Activated T-helper 1 cell treated with anti-CD3 and anti-CD28 coated beads, Interleukin-12 subunit alpha, Interleukin-12 subunit beta, Interleukin-2, Interleukin-4 antibody, amounts not matched to agents 30 ng/mL and 10 ng/mL and 1 ng/mL, durations not matched to agents 14 hours and 24 hours and 36 hours (primary cell): ENCODE measurements at places on chromosomes 12 and 14.
A peak's percentile ranks its signal among the peaks of the same experiment; 100 is the strongest.

GRCh38 chr14:26622611-26623010, 24.8 kb upstream of the NOVA1 start:
- no peaks in the 10 kb centered on the region for H3K4me1 ChIP-seq
- DNase-seq, result no peak
- no peaks in the 10 kb centered on the region for H3K36me3 ChIP-seq

- no peaks in the 10 kb centered on the region for H3K27me3 ChIP-seq
- DNase-seq, result no peak
- no peaks in the 10 kb centered on the region for H3K36me3 ChIP-seq
- no peak overlapping the region for H3K27ac ChIP-seq
- no peak overlapping the region for H3K4me3 ChIP-seq
Observed at GRCh38 chr14:103547941-103548462, 14.5 kb downstream of the BAG5 start.

DNA sequence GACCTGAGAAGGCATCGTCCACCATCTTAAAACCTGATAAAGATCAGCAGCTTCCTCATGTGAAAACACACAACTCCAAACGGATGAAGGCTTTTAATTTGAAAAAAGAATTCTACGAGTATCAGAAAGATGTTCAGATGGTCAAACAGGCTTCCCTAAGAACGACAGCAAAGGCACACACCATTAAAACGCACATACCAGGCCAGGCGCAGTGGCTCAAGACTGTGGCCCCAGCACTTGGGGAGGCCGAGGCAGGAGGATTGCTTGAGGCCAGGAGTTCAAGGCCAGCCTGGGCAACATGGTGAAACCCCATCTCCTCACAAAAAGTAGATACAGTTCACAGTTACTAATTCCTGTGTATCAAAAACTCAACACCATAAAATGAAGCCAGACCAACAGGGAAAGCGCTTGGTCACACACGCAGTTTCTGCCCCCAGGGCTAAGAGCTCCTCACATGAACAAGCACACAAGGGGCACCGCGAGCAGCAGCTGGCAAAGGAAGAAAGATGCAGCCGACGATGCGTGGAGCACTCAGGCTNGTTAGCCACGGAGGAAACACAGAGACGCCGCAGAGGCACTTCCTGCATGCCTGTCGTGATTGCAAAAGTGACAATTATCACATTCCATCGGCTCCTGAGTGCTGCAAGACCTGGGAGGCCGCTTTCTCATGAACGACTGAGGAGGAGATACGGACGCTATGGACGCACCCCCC, 78.0 kb downstream of the NOC4L start:
- no peak overlapping the region for H3K27ac ChIP-seq
- H3K4me1 ChIP-seq, result peaks cover 7% of the 10 kb centered on the region
- no peaks in the 10 kb centered on the region for H3K36me3 ChIP-seq
- H3K27me3 ChIP-seq, result peaks cover 9% of the 10 kb centered on the region
- peak; percentile 35 for DNase-seq

DNA sequence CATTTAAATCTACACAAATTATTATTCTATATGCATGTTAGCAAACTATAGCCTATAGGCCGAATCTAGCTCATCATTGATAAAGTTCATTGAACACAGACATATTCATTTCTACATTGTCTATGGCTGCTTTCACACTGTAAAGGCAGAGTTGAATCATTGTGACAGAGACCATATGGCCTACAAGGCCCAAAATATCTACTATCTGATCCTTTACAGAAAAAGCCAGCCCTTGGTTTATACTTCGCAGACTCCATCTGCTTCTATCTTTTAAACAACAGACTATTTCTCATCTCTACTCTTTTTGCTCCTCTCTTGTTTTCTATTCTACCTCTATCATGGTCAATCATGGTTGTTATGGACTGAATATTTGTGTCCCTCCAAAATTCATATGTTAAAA, 190.7 kb downstream of the EXOC5 start:
- H3K27me3 ChIP-seq, result peaks cover 20% of the 10 kb centered on the region
- DNase-seq, result no peak
- H3K27ac ChIP-seq, result no peak overlapping the region
- H3K36me3 ChIP-seq, result no peaks in the 10 kb centered on the region
- H3K4me1 ChIP-seq, result no peaks in the 10 kb centered on the region

- no peaks in the 10 kb centered on the region for H3K36me3 ChIP-seq
- no peak overlapping the region for H3K27ac ChIP-seq
- H3K4me1 ChIP-seq, result no peaks in the 10 kb centered on the region
- H3K27me3 ChIP-seq, result no peaks in the 10 kb centered on the region
- no peak overlapping the region for H3K4me3 ChIP-seq
Observed at GRCh38 chr14:21275261-21275858, 4.5 kb upstream of the RPGRIP1 start.

DNA sequence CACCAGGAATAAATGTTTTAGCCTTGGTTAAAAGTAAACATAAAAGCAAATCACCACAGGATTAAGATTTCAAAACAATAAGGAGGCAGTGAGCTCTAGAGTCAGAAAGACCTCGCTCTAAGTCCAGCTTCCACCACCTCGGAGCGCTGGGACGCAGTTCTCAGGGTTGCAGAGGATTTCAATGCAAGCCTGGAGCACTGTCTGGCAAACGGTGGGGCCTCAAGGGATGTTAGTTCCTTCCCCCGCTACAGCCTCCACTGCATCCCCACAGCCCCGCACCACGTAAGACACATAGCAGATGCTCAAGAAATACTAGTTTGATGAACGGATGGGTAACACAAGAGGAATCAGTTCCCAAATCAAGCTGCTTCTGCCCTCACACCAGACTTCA, 39.3 kb upstream of the TMCC3 start:
- no peaks in the 10 kb centered on the region for H3K27me3 ChIP-seq
- no peak for DNase-seq
- H3K36me3 ChIP-seq, result no peaks in the 10 kb centered on the region
- H3K4me1 ChIP-seq, result no peaks in the 10 kb centered on the region

- H3K27me3 ChIP-seq, result no peaks in the 10 kb centered on the region
- no peaks in the 10 kb centered on the region for H3K36me3 ChIP-seq
- no peaks in the 10 kb centered on the region for H3K4me1 ChIP-seq
- DNase-seq, result no peak
- no peak overlapping the region for H3K27ac ChIP-seq
Observed at GRCh38 chr12:24039113-24039525, 89.6 kb upstream of the SOX5 start.

DNA sequence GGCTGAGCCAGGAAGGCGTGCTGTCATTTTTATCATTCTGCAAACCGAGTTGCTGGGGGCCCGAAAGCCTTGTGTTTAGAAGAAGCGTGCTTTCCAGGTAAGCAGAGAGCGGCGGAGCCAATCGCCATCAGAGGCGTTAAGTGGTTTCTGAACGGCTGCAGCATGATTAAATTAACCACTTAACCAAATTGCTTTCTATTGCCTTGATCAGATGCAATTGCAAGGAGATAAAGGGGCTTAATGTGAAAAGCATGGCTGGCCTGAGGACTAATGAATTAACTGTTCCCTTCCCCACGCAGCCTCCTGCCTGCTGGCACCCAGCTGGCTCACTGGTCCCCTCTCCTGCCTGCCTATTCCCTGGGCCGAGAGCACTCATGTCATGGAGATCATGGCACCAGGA, 36.6 kb upstream of the CHGA start:
- no peaks in the 10 kb centered on the region for H3K36me3 ChIP-seq
- H3K27ac ChIP-seq, result no peak overlapping the region
- no peak for DNase-seq
- H3K27me3 ChIP-seq, result peaks cover 5% of the 10 kb centered on the region
- H3K4me3 ChIP-seq, result no peak overlapping the region

- H3K36me3 ChIP-seq, result no peaks in the 10 kb centered on the region
- H3K4me1 ChIP-seq, result no peaks in the 10 kb centered on the region
- H3K4me3 ChIP-seq, result no peak overlapping the region
- H3K27me3 ChIP-seq, result peaks cover 5% of the 10 kb centered on the region
- H3K27ac ChIP-seq, result no peak overlapping the region
- DNase-seq, result no peak
Observed at GRCh38 chr14:104470588-104470987, 109.0 kb upstream of the C14orf180 start.

GRCh38 chr12:12506496-12506890, 56.2 kb downstream of the DUSP16 start:
- peak overlapping the region; percentile 63 for H3K4me3 ChIP-seq
- H3K27ac ChIP-seq, result peak overlapping the region; percentile 93
- H3K27me3 ChIP-seq, result no peaks in the 10 kb centered on the region
- H3K36me3 ChIP-seq, result peaks cover 35% of the 10 kb centered on the region

GRCh38 chr12:52307836-52308805, 13.1 kb downstream of the KRT83 start:
- no peak overlapping the region for H3K27ac ChIP-seq
- peaks cover 6% of the 10 kb centered on the region for H3K36me3 ChIP-seq

- H3K27ac ChIP-seq, result no peak overlapping the region
- no peak overlapping the region for H3K4me3 ChIP-seq
- H3K27me3 ChIP-seq, result peaks cover 3% of the 10 kb centered on the region
- no peaks in the 10 kb centered on the region for H3K4me1 ChIP-seq
- no peak for DNase-seq
Observed at GRCh38 chr14:24982472-24983155, 67.3 kb downstream of the STXBP6 start.

GRCh38 chr12:128727461-128727860, 96.3 kb downstream of the SLC15A4 start:
- H3K4me3 ChIP-seq, result no peak overlapping the region
- H3K4me1 ChIP-seq, result no peaks in the 10 kb centered on the region
- DNase-seq, result no peak
- no peaks in the 10 kb centered on the region for H3K36me3 ChIP-seq
- peaks cover 2% of the 10 kb centered on the region for H3K27me3 ChIP-seq

- H3K4me3 ChIP-seq, result no peak overlapping the region
- H3K27ac ChIP-seq, result no peak overlapping the region
- H3K27me3 ChIP-seq, result peaks cover 23% of the 10 kb centered on the region
- DNase-seq, result no peak
- no peaks in the 10 kb centered on the region for H3K4me1 ChIP-seq
Observed at GRCh38 chr14:101426466-101426865, 134.8 kb upstream of the DIO3 start.

- H3K36me3 ChIP-seq, result peaks cover 22% of the 10 kb centered on the region
- peaks cover 36% of the 10 kb centered on the region for H3K27me3 ChIP-seq
- DNase-seq, result no peak
- H3K4me1 ChIP-seq, result peaks cover 55% of the 10 kb centered on the region
- H3K4me3 ChIP-seq, result peak overlapping the region; percentile 80
Observed at GRCh38 chr14:33949411-33949893, 1.4 kb downstream of the EGLN3 start.

- peaks cover 21% of the 10 kb centered on the region for H3K36me3 ChIP-seq
- H3K27ac ChIP-seq, result peak overlapping the region; percentile 85
- peak overlapping the region; percentile 86 for H3K4me3 ChIP-seq
- peaks cover 39% of the 10 kb centered on the region for H3K4me1 ChIP-seq
- DNase-seq, result no peak
- no peaks in the 10 kb centered on the region for H3K27me3 ChIP-seq
Observed at GRCh38 chr12:42097971-42098370, 46.7 kb downstream of the GXYLT1 start.

- H3K4me1 ChIP-seq, result no peaks in the 10 kb centered on the region
- no peak for DNase-seq
- H3K36me3 ChIP-seq, result no peaks in the 10 kb centered on the region
- peaks cover 7% of the 10 kb centered on the region for H3K27me3 ChIP-seq
- no peak overlapping the region for H3K4me3 ChIP-seq
Observed at GRCh38 chr14:23538785-23539184, 12.8 kb downstream of the ZFHX2 start.

DNA sequence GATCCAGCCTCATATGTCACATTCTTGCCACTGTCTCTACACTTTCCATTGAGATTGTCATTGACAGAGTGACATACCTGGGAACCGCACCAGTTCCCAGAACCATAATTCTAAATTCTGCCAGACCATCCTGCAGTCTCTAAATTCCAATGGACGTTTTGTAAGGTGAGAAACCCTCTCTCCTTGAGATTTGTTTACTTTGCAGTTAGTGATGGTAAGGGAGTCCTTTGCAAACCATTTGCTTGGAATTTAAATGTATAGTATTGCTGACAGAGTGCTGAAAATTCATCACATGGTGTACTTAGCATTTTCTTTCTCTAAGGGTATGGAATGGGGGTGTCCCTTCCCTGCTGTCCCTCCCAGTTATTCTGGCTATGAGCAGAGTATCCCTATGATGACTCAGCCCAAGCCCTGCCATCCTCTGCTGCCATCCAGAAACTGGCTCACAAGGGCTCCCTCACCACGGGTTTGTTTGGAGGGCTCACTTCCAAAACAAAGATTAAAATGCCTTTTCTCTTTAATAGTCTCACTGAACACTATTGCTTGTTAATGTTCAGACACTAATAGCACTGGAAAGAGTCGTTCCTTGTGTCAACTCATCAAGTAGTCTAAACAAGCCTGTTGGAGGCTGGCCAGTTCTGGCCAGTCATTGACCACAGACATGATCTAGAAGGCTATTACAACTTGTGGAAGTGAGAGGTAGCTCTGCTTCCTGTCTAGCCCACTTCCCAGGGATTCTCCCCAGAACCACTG, 129.0 kb upstream of the HMGA2 start:
- no peaks in the 10 kb centered on the region for H3K36me3 ChIP-seq
- no peak overlapping the region for H3K27ac ChIP-seq
- H3K27me3 ChIP-seq, result peaks cover 5% of the 10 kb centered on the region
- H3K4me1 ChIP-seq, result no peaks in the 10 kb centered on the region
- DNase-seq, result no peak

GRCh38 chr12:110937104-110937641, 16.8 kb upstream of the MYL2 start:
- no peak overlapping the region for H3K4me3 ChIP-seq
- peaks cover 5% of the 10 kb centered on the region for H3K4me1 ChIP-seq
- no peak overlapping the region for H3K27ac ChIP-seq
- no peaks in the 10 kb centered on the region for H3K27me3 ChIP-seq
- H3K36me3 ChIP-seq, result no peaks in the 10 kb centered on the region
